ENCODE measurements at places on chromosomes 3 and 15. TPM values are rescaled to one million over a fixed set of nuclear protein-coding genes. Genes with fewer than 3 reads are reported as not detected.

- DNase-seq = no peak
Measured at GRCh38 chr15:64865126-64865997, 23.6 kb downstream of the PLEKHO2 start.

The TP63 gene
- not detected for polyA plus RNA-seq

DNA sequence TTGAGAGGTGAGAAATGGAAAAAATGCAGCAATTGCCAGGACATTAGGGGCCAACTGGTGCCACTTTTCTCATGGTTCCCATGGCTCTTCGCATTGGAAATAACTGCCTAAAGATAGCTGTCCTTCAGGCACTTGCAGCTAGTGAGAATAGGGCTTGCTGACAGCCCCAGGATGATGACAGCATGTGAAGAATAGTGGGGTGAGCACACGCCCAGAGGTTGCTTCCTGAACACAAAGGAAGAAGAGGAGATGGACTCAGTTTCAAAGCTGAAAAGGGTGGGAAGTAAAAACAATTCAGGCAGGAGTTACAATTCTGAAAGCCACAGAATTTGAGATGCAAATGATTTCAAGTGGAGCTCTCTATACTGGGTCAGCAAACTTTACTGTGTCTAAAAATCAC, 45.6 kb downstream of the TNFAIP8L3 start:
- no peak for DNase-seq

DNA sequence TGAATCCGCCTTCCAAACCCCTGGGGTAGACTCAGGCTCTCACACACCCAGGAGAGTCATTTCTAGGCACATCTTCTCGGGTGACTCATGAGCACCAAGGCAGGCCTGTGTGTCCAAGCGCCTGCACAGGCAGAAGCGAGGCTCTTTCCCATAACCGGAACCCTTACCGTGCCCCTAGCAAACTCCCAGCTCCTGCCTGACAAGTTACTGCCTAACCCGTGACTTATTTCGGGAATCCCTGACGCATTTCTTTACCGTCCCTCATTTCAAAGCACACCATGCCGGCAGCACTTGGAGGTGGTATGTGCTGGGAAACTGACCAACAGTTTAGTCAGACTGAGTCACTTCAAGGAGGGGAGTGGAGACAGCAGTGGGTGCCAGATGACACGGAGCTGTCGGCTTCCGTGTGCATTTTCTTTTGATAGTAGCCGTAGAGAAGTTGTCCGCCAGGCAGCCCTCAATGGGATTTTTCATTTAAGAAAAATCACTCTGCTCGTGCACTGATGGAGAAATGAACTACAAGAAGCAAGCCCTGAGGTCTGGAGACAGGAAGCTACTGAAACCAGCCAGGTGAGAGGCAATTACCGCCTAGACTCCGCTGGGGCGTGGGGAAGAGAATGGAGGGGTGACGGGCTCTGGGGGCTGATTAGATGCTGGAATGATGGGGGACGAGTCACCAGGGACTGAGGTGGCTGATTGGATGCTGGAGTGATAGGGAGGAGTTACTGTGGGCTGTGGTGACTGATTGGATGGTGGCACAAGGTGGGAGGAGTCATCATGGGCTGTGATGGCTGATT, 17.3 kb upstream of the HRH1 start:
- DNase-seq = peak; percentile 88

DNA sequence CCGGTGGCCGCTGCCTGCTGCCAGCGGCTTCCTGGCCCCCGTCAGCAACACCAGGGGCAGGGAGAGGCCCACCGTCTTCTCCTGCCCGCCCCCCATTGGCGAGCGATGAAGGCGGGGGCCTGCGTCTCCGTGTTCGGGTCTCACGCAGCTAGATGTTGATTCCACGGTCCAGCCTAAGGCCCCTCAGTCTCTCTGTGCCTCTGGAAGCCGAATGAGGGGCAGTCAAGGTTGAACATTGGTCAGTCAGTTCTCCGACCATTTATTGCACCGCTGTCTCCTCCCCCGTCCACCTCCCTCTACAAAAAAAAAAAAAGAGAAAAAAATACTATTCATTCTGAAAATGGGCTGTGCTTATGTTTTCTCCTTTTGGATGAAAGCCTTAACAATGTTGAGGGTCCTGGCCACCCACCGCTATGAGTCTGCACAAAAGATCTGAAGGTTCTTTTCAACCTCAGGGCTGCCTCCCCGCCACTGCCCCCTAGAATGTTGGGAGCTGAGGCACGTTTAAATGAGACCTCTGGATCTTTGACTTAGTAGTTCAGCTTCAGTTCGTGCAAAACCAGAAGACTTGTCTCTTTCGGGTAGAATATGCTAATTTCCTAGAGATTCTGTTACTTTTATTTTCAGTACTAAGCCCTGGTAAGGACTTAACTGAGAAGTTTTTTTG, 736 bp downstream of the IREB2 start:
- DNase-seq = peak; percentile 46

- DNase-seq = no peak
Measured at GRCh38 chr3:48625600-48625999, 4.0 kb upstream of the TMEM89 start.

All from SK-N-SH (cell line).